ENCODE measurements at places on chromosomes 7 and 10.

DNA sequence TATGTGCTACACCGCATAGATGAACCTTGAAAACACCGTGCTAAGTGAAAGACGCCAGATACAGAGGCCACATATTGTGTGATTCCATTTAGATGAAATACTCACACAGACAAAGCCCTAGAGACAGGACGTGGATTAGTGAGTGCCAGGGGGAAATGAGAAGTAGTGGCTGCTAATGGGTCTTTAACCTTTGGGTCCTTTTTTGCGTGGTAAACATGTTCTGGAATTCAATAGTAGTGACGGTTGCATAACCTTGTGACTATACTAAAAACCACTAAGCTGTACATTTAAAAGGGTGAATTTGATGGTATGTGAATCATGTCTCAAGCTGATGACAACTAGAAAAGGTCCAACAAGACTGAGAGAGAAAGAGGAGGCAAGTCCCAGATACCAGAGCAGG is 15.6 kb downstream of the SMKR1 start:
- no peak for DNase-seq

DNA sequence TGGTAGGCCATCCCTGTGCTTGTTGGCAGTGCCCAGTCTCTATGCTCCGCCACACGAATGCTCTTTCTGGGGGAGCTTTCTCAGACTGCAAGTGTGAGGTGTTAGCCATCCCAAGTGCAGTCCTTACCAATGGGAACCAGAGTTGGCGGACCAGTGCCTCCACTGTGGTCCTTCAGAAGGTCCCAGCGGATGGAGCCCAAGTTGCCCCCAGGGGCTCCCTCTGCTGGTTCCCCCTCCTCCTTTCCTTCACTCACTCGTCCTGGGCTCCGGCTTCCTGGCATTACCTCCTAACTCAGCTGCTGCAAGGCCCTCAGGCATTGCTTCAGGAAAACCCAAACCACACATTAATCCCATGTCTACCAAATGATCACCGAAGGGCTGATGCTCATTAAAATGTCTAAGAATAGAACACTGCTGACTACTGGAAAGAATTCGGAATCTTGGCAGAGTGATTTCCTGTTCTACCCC is 139.8 kb downstream of the CUBN start:
- no peak for DNase-seq

GRCh38 chr10:85235258-85235657 is 906.9 kb downstream of the CCSER2 start:
- no peak for DNase-seq

- DNase-seq, result no peak
Measured at GRCh38 chr10:125747417-125747816, 27.9 kb downstream of the EDRF1 start.

- DNase-seq, result no peak
Measured at GRCh38 chr7:155458111-155458877, at the start of gene EN2. EN2 (plus strand) TSS chr7:155458129; CDS start chr7:155458378, 249 bp downstream.

- no peak for DNase-seq
Measured at GRCh38 chr7:152103066-152103465, 77.6 kb downstream of the GALNT11 start.

DNA sequence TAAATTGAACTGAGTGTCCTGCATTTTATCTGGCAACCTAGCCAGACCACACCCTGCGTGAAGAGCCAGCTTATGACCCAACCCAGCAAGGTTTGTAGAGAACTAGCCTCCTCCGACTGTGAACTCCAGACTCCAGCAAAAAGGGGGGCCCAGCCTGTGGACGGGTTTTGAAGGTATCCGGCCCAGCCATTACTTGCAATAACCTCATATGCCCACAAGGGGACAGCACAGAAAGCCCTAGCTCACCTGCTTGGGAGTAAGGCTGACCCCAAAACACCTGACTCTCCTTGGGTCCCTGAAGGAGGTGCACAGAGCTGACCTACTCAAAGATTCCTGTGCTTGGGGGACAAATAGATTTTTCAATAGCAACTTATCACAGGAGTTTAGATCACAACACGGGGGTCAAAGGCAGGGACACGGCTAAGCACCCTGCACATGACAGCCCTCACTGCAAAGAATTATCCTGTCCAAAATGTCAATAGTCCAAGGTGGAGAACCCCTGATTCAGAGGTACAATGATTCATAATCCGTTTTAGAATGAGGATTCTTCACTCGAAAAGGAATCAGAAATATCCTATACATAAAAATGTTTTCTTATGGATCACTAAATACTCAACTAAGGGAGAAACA is 4.6 kb downstream of the TRPV6 start:
- no peak for DNase-seq

- DNase-seq, result no peak
Measured at GRCh38 chr10:30215141-30215540, 133.9 kb downstream of the MTPAP start.

GRCh38 chr7:86926732-86927131 is 132.7 kb downstream of the ELAPOR2 start:
- peak; percentile 50 for DNase-seq

DNA sequence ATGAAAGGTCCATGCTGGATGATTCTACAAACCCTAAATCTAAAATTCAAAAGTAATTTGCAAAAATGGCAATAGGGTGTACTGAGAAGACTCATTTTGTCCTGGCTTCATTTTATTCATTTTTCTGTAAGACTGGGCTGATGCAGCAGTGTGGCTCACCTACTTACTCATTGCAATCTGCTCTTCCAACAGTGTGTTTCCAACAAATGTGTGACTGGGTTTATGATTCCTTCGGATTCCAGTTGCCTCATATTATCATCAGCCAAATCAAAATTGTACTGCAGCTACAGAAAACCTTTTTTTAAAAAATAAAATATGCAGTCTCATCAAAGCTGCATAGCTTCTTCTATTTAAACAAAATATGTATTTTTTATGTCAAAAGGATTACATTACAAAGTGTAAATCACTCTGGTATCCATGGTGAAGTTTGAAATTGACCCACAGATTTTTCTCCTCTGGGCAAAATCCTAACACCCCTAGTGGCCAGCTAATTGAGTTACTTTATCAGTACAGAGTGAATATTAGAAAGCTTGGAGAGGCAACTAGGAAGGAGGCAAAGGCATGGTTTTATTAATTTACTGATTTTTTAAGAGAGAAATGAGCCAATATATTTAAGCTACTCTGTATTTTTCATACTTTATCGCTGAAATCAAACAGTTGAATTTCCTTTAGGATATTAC is 390.3 kb downstream of the MAGI2 start:
- DNase-seq, result no peak

GRCh38 chr10:119616882-119617570 is 20.3 kb upstream of the TIAL1 start:
- no peak for DNase-seq

DNA sequence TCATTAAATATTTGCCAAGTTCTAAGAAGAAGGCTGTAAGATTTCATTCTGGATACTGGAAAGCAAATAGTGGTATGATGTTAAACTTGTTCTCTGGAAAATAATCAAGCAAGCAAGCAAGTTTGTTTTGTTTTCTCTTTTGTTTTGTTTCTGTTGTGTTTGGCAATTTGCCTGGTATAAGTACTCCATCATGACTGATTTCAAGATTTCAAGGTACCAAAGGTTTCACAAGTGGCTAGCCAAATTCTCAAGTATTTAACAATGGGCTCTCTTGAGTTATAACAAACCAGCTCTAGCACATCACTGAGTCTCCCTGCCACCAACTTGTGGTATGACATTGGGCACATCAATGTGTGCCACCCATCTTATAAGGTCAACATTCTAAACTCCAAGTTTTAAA is 151.7 kb upstream of the IGFBP3 start:
- no peak for DNase-seq

- no peak for DNase-seq
Measured at GRCh38 chr10:132606031-132606491, 68.5 kb downstream of the INPP5A start.

- DNase-seq, result no peak
Measured at GRCh38 chr10:581776-582330, 107.6 kb downstream of the DIP2C start.

GRCh38 chr10:408236-408635 is 273.0 kb downstream of the ZMYND11 start:
- no peak for DNase-seq

GRCh38 chr7:102431617-102432298 is 1.6 kb upstream of the ORAI2 start:
- peak; percentile 92 for DNase-seq

GRCh38 chr7:37694208-37695094 is 10.9 kb downstream of the GPR141 start:
- DNase-seq, result no peak

- DNase-seq, result no peak
Measured at GRCh38 chr7:114048386-114049235, 129.8 kb upstream of the PPP1R3A start.

GRCh38 chr7:28408105-28408959 is 4.0 kb upstream of the CREB5 start:
- DNase-seq, result no peak

DNA sequence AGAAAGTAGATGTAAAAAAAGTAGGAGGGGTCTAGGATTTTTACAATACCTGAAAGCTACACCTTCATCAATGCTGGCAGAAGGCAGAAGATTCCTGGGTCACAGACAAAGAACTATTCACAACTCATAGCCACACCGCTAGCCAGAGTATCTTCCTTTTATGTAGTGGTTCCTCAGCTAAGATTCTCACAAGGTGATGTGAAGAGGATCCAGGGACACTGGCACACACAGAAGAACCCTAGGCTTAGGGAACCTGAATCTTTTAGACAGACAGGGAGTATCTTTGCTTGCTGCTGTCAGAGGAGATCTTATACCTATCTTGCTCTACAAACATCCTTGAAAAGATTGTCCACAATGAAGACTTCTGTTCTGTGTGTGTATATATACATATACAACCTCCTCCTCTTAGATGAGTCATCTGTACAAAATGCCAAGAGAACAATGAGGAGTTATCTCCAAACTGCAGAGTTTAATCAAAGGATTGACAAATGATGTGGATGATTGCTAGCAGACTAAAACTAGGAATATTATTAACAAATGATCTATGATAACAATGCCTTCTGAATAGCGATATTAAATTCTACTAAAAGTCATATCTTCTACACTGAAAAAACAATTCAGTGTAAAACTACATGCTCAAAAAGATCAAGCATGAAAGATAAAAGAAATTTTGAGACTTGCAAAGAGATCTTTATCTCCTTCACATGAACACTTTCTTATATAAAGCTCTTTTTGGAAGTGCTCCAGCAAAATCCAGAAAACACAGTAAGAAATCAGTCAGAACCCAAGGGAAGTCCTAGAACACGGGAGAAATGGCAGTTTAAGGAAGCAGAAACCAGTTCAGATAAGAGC is 409.3 kb downstream of the PARD3 start:
- no peak for DNase-seq

GRCh38 chr10:125633517-125633999 is 49.4 kb downstream of the TEX36 start:
- no peak for DNase-seq

DNA sequence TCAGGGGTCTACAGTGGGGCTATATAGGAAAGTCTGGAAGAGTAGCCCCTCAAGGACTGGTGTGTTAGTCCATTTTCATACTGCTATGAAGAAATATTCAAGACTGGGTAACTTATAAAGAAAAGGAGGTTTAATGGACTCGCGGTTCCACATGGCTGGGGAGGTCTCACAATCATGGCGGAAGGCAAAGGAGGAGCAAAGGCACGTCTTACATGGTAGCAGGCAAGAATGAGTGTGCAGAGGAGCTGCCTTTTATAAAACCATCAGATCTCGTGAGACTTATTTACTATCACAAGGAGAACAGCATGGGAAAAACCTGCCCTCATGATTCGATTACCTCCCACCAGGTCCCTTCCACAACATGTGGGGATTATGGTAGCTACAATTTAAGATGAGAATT is 3.0 kb downstream of the FKBP14 start:
- no peak for DNase-seq

GRCh38 chr7:41316410-41316809 is 386.5 kb downstream of the INHBA start:
- no peak for DNase-seq

DNA sequence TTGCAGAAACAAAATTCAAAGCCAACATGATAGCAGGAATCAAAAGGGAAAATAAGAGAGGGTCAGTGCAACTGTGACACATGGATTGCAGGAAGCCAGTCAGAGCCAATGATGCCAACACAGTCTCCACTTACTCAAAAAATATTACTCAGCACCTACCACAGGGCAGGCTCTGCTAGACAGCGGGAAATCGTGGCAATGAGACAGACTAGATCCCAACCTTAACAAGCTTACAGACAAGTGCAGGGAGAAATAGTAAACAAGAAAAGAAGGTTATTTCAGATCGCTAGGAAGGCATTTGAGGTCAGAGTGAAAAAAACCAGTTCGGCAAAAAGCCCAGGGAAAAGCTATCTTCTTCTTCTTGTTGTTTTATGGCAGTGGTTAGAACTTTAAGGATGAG is 45.2 kb upstream of the NPFFR1 start:
- no peak for DNase-seq

DNA sequence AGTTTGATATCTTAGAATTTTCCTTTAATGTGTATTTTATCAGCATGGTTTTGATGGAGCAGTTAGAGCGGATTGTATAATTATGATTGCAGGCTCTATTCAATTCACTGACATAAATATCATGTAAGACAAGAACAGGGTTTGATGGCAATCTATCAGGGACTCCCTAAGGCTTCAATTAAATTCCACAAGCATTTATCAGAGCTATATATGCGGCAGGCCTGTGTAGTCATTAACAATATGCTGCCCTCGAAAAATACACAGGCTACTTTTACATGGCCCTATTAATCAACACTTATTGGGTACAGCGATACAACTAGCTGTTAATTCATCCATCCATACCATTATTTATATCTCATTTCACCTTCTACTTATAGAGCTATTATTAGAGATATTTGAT is 358.1 kb upstream of the TPK1 start:
- DNase-seq, result peak; percentile 9

GRCh38 chr7:32865448-32866030 is 26.0 kb downstream of the KBTBD2 start:
- DNase-seq, result no peak

DNA sequence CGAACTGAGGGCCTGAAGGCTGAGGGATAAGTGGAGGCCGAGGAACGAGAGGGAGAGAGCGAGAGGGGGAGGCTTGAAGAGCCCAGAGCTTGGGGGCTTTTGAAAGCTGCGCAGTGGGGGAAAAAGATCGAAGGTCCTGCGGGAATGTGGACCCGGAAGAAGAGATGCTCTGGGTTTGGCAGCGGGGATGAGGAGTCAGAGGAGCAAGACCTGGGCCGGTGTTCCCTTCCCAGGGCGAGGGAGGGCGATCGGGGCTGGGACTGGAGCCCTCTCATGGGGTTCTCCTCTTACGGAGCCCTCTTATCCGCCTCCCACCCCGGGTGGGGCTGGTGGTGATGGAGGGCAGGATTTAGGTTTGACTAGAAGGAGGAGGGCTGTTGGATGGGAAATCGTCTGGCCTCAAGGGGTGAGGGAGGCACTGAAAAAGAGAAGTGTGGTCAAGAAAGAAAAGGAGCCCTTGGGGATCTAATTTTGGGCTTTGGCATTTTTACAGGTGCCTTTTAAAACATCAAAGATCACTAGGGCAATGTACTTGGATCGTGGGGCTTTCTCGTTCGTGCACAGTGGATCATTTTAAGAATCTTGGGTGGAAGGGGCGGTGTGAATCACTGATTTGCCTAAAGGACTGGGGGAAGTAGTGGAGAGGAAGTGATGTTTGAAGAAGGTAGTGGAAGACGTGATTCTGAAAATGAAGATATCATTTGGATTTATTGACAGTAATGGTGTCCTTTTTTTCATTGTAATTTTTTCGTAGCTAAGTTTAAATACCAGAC is 637 bp downstream of the SAMD8 start:
- DNase-seq, result peak; percentile 47
